ENCODE measurements at places on chromosomes 6 and 20.

DNA sequence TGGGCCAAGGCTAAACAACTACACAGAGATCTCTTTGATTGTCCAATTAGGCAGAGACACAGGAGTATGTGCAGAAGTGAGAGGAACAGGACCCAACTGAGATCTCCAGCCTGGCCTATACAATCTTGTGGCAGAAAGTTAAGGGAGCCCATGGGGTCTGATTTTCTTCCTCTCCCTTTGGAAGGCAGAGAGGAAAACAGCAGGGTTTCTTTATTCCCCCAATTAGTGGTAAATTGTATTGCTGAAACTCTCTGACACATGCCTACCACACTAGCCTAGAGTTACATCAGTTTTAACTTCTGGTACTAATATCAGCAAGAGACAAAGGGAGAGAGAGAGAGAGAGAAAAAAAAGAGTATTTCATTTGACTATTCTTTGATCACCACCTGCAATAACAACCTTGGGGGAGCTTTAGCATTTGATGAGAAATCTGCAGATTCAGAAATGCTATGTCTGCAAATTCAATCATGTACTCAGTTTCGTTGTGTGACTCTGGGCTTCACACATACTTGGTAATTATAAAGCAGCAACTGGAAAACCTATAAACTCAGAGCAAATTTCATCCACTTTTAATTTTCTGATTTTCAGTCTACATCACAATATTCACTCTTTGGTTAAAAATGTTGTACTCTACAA is 260.3 kb upstream of the SPTLC3 start:
- no peak for DNase-seq

- DNase-seq: no peak
Measured at GRCh38 chr6:137002505-137002904, 42.3 kb downstream of the IL20RA start.

DNA sequence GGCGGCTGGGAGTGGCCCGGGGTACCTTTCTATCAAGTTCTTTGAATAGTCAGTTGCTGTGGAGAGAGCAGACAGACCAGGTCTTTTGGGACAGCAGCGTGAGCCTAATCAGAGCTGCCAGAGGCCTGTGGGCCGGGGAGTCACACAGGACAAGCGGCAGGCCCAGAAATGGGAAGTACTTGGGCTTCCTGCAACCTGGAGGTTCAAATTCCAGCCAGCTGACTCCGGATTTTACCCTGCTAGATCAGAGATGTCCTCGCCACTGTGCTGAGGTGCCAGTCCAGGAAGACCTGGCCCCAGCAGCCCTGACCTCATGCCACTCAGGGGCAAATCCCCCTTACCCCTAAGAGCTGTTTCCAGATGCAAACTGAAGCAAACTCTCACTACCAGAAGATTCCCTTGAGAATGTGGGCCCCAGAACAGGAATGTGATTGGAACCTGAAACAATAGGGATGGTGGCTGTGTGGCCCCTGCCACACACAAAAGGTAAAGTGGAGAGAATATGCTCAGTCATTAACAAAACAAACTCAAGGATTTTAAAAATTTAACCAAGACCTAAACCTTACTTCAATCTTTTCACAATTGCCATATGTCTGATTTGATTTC is 9.7 kb downstream of the BEND3 start:
- DNase-seq: no peak

DNA sequence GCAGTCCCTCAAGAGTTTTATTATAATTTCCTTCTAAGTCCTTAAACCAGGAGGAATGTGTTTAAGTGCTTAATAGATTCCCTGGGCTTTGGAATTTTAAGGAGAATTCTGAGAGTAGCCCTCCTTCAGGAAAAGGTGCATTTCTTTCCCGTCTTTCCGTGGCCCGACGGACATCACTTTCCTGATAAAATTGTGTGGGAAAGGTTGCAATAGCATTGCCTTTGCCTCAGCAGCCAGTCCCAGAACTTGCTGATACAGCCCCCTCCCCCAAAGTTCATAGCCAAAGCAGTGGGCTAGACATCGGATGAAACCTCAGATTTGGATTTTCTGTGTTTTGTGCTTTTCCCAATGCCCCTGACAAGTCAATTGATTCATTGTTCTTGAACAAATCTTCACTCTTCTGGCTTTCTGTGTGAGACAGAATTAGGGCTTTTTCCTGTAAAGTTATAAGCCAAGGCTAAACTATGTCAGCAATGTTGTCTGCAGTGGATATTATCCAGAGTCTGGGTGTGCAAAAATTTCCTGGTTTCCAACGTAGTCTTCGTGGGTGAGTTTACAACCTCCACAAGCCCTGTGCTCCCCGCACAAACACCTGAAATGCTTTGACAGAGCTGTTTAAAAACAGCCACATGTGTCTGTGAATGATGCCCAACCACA is 1.1 kb upstream of the SMOC2 start:
- no peak for DNase-seq

- DNase-seq: no peak
Measured at GRCh38 chr6:23277521-23278179, 708.3 kb downstream of the HDGFL1 start.

DNA sequence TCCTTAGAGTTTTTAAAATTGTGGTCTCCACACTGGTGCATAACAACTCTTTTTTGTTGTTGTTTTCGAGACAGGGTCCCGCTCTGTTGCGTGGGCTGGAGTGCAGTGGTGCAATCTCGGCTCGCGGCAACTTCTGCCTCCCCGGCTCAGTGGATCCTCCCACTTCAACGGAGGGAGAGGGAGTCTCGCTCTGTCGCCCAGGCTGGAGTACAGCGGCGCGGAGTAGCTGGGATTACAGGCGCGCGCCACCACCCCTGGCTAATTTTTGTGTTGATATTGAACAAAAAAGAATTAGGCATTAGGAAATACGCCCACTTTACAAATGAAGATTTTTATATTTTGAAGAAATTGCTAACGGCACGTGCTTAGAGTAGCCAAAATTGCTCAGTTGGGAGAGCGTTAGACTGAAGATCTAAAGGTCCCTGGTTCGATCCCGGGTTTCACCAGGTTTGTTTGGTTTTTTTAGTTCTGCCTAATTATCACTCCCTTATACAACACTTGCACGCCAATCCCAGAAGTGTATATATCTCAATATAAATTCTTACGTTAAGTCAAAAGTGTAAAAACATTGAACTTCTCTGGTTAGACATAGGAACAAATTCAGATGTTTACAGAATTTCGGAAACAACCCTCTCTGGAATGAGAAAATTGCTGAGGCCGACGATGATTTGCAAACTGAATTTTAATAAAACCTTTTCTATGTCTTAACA is 159.6 kb downstream of the TRIM27 start:
- DNase-seq: no peak

GRCh38 chr20:10527781-10528180 is 92.7 kb downstream of the SLX4IP start:
- DNase-seq: no peak

GRCh38 chr6:11374036-11375010 is 141.9 kb upstream of the NEDD9 start:
- DNase-seq: no peak

- no peak for DNase-seq
Measured at GRCh38 chr6:1589208-1589607, 20.5 kb upstream of the FOXC1 start.

DNA sequence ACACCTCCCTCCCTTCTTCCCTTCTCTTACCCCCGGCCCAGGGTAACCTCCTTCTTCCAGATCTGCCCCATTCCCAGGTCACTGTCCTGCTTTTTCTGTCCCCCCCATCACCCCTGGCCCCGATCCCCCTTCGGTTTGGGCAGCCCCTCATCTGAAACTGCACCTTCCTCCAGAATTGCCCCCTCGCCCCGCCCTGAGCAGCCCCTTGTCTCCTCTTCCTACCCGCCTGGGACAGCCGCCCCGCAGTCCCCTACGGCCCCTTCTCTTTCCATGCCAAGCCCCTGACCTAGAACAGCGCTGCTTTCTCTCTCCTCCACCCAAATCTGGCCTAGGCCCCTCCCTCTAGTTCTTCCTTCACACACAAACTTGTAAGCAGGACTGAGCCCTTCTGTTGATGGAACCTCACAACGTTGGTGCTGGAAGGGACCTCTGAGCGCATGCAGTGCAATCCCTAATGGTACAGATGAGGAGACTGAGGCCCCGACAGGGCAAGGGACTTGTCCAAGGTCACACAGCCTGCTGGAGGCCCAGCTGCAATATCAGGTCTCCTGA is 630 bp downstream of the PPP2R5D start:
- DNase-seq: no peak

DNA sequence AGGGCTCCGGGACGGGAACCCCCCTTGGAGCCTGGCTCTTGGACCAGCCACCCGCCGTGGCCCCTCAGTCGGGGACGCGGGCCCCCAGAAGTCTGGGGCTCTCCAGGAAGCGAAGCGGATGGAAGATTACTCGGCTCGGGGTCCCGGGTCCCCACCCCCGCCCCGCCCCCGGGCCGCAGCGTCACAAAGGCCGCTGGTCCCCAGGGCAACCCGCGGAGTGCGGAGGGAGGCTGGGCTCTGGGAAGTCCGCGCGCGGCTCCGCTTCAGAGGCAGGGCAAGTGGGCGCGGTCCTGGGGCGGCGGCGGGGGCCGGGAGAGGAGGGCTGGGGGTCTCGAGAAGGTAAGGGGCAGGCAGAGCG is at the start of gene FNDC11:
Gene FNDC11 (plus strand): TSS at position 227 of the 358 bp plus-strand sequence. CDS start 1,505 bp downstream, outside the sequence.
- DNase-seq: peak; percentile 31

- DNase-seq: no peak
Measured at GRCh38 chr6:37258405-37259105, 611 bp upstream of the TMEM217 start.

- no peak for DNase-seq
Measured at GRCh38 chr6:170008294-170008785, 256.9 kb downstream of the ERMARD start.

- DNase-seq: no peak
Measured at GRCh38 chr20:910870-911770, 5.0 kb downstream of the ANGPT4 start.

GRCh38 chr6:104858642-104859041 is 1.1 kb downstream of the HACE1 start:
- DNase-seq: no peak

DNA sequence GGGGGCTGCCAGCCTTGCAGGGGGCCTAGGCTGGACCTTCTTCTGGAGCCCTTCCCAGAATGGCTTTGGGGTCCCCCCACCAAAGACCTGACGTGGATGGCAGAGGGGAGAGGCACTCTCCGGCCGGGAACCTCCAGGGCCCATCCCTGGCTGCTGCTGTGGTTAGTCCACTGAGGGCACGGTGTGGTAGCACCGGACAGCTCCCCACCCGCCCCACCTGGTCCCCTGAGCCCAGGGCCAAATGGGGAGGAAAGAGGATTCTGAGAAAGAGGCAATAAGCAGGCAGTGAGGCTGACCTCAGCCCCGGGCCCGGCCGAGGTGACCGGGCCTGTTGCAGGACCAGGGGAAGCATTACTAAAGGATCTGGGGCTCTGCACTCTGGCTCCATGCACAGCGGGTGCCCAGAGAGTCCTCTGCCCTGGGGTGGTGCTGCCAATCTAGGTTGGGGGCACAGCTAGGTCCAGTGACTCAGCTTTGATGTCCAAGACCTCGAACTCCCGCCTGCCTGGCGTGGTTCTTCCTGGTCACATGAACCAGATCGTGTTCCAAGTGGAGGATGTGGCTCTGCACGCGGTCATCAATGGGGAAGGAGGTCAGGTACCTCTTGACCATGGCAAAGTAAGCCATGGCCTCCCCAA is 2.2 kb downstream of the CENPB start:
- DNase-seq: no peak

DNA sequence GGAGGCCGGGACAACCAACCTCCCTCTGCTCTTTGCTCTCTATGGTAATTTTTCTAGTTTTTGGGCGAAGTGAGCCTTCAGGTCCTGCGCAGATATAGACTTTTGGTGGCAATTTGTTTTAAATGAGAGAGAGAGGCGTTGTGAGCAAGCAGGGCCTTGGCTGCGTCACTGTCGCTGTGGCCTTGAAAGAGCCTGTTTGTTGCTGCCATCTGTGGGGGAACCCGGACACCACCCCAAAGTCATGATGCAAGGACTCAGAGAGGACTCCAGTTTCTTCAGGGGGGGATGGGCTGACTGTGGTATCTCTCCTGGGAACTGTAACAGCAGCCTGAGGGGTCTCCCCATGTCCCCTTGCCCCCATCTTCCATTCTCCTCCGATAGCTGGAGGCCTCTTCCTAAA is 462.7 kb upstream of the SULF2 start:
- no peak for DNase-seq

DNA sequence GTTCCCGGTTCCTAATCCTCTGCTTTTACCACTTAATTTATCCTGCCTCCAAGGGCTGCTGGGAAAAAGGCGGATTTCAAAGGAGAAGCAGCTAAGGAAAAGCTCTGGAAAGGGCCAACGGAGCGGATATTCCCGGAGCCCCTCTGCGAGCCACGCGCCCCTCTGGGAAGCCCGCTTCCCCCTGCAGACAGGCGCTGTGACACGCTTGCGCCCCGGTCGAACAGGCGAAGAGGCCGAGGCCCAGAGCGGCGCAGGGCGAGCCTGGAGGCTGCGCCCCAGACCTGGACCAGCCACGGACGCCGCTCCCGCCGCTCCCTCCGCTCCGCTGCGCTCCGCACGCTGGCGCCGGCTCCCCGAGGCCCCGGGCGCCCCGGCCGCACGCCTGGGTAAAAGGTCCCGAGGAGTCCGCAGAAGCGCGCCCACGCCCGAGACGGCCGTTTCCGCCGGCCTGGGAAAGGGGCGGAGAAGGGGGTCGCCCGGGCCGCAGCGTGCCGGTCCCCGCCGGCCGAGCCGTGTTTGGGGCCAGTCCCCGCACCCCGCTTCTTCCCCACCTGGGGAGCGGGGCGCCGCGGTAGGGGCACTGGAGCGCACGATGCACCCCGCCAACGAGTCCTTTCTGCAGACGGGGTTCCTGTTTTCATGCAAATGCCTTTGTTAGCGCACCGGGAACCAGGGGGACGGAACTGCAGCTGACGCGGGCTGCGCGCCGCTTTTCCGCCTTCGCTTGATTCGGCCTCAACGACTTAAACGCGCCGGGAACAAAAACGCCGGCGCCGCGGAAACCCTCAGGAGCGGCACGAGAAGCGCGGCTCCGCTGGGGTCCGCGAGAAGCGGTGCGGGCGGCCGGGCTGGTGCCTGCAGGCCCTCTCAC is 91.9 kb upstream of the SIRPA start:
- no peak for DNase-seq

DNA sequence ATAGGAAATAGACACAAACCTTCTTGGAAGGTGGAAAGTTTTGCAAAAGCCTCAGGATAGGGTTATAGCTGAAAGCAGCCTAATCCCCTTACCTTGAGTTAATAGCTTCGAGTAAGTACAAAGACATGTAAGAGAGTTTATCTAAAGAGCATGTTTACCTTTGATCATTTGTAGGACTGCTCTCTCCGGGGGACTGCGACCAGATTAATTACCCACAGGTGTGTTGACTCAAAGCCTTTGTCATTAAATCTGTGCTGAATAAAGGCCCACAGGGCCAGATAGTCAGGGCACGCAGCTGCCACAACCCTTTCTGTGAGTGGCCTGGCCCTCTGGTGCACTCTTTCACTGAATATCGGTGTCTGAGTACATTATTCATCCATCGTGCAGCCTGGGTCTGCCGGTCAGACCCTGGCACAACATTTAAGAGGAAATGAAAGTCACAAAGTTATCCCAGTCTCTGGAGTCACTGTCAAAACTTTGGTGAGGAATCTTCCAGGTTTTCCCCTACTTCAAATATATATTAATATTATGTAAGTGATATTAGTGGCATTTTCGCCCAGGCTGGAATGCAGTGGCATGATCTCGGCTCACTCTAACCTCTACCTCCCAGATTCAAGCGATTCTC is 5.4 kb upstream of the MICA start:
- DNase-seq: no peak

- DNase-seq: no peak
Measured at GRCh38 chr6:151721146-151721545, 86.3 kb upstream of the ESR1 start.

GRCh38 chr6:55937261-55937947 is 62.0 kb upstream of the BMP5 start:
- DNase-seq: no peak
